Memory B cell (primary cell): ENCODE measurements at places on chromosomes 3 and 15.

- DNase-seq, result no peak
These were observed 3.3 kb upstream of the CP start for GRCh38 chr3:149224736-149225594.

GRCh38 chr15:100834731-100835130 is 44.9 kb upstream of the ALDH1A3 start:
- no peak for DNase-seq

- DNase-seq, result no peak
These were observed 574.6 kb downstream of the VGLL3 start for GRCh38 chr3:86416334-86416733.

DNA sequence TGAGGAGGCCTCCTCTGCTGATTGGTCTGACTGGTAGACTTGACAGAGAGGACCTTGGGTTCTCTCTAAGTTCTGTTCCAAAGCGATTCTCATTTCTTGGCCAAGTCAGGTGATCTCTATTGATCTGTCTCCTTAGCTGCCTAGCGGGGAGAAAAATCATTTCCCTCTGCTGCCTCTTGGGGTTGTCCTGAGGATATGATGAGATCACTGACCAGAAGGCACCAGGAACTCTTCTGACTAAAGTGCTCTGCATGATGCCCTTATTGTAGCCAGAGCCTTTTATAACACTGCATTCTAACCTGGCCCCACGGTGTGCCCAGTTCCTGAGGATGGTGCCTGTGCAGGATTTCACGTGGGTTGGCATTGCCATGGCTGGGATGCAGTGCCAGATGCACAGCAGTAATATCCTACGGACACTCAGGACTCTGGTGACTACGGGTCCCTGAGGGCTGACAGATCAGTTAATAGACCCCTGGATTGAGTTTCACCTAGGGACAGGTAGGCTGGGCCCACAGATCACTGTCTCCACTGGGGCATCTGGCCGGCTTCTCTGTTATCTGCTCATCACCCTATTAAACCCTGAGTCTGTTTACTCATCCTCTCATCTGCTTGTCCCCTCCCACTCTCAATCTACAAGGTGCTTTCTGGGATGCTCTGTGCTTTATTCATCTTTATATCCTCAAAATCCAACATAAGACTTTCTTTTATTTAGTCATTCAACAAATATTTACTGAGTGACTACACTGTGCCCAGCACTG is 3.9 kb upstream of the HEG1 start:
- DNase-seq, result no peak

DNA sequence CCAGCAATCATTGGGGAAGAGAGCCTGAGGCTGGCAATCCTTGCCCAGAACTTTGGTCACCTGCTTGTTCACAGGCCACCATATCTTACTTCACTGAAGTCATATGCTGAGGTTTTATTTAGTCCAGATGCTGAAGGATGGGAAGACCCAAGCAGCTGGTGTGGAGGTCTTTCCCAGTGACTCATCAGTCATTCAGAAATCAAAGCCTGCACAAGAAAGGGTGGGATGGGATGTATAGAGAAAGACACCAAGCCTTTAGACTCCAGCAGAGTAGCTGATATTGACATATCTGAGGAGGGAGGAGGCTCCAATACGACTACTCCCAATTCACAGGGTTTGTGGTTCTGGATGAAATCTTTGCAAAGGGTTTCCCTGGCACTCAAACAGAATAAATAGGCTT is 13.0 kb upstream of the PHLDB2 start:
- DNase-seq, result no peak

GRCh38 chr3:58353722-58354553 is 21.2 kb downstream of the PXK start:
- peak; percentile 42 for DNase-seq

- DNase-seq, result peak; percentile 54
These were observed 61.5 kb upstream of the GRM7 start for GRCh38 chr3:6799264-6799915.

DNA sequence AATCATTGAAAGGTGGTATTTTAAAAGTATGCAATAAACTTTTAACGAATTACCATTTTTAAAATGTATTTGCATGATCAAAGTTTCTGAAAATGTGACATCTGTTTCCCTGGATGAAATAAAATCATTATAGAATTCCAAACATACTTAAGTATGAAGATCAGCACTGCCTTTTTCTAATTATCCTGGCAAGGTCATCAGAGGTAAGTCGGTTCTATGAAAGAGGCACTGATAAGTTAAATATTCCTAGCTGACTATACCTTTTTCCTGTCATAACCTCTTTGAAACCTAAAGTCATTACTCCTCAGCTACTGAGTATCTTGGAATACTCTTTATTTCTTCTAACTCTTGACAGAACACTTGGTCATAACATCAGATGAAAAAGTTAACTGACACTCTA is 406.1 kb upstream of the ALCAM start:
- no peak for DNase-seq

GRCh38 chr3:143831994-143832393 is 16.3 kb downstream of the SLC9A9 start:
- no peak for DNase-seq

GRCh38 chr3:16900779-16901440 is 16.2 kb downstream of the PLCL2 start:
- DNase-seq, result no peak

DNA sequence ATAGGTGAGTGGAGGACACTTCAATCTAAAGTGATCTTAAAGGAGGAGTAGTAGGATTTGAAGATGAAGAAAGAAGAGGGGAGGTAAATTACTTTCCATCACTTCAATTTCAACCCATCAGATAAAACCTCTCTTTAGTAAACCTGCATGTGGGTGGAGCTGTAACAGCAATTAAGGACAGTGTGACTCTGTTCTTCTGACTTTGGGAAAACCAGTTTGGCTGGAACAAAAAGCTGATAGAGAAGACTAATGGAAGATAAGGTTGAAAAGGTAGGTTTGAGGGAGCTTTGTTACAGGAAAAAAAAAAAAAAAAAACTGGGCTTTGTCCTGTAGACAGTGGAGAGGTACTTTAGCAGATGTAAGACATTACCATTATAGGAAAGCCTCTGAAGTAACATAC is 4.5 kb upstream of the GSK3B start:
- DNase-seq, result no peak

- DNase-seq, result no peak
These were observed 17.4 kb upstream of the BDH1 start for GRCh38 chr3:197573048-197573767.

GRCh38 chr3:4343258-4343657 is 40.1 kb downstream of the SETMAR start:
- no peak for DNase-seq

GRCh38 chr3:114887806-114888205 is 259.3 kb downstream of the ZBTB20 start:
- no peak for DNase-seq

DNA sequence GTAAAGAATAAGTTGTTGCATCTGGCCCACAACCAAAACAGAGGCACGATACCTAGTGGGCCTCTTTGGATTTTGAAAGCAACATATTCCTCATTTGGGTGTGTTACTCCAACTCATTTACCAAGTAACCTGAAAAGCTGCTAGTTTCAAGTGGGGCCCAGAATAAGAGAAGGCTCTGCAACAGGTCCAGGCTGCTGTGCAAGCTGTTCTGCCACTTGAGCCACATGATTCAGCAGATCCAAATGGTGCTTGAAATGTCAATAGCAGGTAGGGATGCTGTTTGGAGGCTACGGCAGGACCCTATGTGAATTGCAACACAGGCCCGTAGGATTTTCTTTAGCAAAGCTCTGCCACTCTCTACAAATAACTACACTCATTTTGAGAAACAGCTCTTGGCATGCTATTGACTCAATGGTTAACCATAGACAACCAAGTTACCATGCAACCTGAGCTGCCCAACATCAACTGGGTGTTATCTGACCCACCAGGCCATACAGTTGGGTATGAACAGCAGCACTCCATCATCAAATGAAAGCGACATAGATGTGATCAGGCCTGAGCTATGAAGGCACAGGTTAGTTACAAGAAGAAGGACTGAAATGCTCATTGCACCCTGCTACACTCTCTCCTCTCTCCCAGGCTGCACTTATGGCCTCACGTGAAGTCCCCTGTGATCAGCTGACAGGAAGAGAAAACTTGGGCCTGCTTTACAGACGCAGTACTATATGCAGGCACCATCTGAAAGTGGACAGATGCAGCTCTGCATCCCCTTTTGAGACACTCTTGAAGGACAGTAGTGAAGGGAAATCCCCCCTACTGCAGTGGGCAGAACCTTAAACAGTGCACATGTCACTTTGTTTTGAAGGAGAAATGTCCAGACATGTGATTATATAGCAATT is 9.5 kb upstream of the MCF2L2 start:
- no peak for DNase-seq

DNA sequence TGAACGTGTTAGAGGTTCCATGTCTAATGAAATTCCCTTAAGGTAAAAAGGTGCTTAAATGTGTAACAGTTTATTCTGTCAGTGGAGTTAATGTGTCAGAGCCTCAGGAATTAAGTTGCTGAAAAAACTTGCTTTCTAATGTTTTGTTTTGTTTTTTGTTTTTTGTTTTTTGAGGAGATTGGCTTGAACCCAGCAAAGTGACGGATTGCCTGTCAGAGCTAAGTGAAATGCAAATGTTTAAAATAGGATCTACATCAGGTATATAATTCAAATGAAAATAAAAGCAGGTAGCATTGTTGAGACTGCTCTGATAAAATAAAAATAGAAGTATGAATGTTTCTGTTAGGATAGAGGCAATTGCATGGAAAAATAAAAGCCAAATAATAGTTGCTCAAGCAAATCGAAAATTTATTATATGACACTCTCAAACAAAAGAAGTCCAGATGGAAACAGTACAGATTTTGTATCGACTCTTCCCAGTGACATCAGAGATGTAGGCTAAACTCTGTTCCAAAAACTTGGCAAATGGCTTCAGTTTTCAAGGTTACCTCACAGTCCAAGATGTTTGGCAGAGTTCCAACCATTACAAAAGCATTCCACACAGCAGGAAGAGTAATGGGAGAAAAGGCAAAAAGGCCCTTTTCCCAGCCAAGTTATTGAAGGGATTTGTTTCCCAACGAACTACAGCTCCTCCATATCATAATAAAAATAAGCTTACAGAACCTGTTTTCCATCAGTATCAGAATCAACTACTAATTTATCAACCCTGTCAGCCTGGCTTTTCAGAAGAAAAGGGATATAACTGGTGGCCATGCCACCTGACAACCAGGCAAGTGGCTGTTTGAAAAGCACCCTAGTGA is 291.0 kb downstream of the TBL1XR1 start:
- no peak for DNase-seq

- no peak for DNase-seq
These were observed 54.8 kb downstream of the ZBTB38 start for GRCh38 chr3:141422961-141423582.

DNA sequence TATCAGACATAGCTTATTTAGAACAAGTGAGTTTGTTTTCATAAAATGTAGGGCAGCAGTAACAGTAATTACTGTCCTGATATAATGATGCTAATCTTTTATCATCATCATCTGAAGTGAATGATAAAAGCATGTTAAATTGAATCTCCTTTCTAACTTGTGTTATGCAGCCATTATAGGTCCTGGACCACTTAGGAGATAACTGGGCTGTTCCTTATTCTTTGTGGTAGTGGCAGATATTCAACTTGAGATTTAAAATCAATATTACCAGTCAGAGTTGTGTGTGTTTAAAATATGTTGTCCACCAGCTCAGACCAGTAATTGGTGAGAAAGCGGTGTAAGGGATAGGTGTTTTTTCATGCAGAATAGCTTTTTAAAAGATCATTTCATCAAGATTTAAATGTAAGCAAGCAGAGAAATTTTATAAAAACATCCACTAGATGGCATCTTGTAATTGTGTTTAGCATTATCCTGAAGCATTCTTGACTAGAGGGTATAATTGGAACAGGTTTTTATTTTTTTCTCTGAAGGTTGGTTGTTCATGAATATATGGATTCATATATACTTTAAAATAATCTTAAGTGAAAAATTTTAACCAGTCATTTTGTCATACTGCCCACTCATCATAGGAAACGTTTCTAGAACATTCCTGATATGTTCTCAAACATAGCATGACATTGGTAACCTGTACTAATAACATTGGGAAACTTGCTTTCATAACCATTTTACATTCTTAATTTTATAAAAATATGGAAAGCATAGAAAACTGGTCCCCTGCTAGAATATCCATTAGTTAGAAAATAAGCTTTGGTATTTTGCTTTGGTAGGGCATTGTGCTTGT is 153.9 kb downstream of the BBX start:
- no peak for DNase-seq

DNA sequence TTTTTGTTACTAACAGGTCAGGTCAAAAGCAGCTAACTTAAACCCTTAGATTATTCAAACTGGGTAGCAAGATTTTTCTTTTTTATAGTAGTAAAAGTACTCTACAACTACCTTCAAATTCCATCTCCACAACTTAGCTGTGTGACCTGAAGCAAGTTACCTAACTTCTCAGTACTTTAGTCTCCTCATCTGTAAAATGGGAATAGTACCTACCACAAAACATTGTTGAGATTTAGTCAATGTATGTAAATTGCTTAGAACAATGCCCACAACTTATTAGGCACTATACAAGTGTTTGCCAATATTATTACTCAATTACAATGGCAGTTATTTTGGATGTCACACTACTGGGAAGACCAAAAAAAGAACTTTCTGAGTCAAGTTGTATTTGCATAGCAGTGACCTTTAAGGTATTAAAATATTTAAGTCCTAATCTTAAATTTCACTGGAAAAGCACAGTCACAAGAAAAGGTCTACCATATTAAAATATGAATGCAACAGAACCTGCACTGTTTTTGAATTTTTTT is 2.9 kb downstream of the TASOR start:
- no peak for DNase-seq

DNA sequence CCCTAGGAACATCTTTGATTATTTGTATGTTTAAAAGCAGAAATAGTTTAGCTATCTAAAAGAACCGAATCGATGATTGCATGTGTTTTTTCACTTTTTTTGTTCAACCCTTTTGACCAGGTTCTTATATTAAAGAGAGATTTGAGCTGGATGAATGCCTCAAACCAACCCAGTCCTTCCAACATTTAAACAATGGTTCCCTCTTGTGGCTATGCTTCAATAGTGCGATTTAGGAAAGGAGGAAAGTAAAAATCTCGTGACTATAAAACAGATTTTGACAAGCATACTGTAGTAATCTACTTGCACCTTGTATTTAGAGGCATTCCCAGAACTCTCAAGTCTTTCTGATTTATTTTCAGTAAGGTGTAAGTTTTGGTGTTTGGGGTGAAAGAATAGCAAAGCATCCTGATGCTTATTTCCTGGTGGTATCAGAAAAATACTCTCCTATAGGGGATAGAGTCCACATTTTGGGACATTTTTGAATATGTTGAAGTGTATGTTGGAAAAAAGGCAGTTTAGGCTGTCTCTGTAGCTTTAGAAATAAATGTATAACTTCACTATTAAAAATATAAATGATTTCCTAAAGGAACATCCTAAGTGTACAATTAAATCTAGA is 159.6 kb upstream of the KCNH8 start:
- no peak for DNase-seq
